Stimulated activated CD4-positive, alpha-beta T cell treated with anti-CD3 and anti-CD28 coated beads, Interleukin-1b, Interleukin-23, amount 100 ng/mL, for 48 hours (primary cell): ENCODE measurements at places on chromosomes 2 and 18.

DNA sequence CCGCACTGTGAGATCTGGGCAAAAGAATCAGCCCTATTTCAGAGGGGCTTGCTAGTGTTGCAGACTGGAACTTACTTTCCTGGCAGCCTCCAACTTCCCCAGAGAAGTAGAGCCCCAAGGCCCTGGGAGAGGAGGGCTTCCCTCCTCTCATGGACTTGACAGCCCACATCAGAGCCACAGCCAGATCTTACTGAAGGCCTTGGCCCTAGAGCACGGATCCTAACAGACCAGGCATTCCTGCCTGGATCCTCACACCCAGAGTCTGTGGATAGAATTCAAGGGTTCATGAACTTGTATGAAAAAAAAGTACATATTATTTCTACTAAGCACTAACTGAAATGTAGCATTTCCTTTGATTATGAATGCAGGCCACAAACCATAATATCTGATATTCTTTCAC, 8.3 kb downstream of the WIPF1 start:
- no peak for DNase-seq

DNA sequence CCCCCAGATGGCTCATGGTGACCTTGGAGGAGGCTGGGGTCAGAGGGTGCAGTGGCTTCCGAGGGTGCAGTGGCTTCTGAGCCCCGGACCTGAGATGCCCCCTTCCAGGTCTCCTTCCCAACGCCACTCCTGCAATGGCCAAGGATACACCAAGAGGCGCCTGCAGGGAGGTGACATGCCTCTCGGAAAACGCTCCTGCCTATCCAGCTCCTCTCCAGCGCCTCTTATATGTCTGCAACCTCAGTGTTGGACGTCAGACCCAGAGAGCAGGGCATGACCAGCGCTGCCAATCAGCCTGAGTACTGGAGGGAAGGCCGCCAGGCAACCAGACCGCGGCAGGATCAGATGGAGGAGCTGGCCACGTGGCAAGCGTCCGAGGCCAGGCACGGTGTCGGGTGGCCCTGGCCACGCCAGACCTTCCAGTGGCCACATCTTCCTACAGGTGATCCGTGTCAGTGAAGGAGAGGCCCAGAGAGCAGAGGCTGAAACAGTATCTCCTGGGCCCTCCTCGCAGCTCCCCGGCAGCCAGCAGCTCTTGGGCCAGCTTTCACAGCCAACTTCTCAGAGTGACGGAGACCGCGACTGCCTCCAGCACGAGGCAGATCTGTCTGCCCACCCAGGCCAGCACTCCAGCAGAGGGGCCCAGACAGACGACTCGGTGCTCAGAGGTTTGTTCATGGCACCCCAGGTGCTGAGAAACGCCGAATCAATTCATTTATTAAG, 199.5 kb upstream of the SALL3 start:
- DNase-seq, result no peak

- peak; percentile 11 for DNase-seq
Measured at GRCh38 chr2:48248251-48248933, 281.6 kb upstream of the STON1 start.

DNA sequence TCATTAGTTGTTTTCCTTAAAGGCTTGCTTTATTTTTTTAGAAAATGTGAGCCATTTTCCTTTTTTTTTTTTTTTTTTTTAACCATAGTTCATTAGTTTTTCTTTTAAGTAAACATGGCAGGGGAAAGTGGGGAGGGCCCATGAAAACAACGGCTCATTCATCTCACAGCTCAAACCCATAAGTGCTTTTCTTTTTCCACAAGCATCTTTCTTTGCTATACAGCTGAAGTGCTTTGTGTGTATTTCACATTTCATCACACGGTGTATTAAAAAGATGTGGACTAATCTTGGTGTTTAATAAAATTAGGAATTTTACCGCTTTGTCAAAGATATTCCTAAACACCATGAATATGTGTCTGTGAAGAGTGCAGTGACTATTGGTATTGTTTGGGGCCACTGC, 41.6 kb downstream of the RHBDD1 start:
- DNase-seq, result no peak

DNA sequence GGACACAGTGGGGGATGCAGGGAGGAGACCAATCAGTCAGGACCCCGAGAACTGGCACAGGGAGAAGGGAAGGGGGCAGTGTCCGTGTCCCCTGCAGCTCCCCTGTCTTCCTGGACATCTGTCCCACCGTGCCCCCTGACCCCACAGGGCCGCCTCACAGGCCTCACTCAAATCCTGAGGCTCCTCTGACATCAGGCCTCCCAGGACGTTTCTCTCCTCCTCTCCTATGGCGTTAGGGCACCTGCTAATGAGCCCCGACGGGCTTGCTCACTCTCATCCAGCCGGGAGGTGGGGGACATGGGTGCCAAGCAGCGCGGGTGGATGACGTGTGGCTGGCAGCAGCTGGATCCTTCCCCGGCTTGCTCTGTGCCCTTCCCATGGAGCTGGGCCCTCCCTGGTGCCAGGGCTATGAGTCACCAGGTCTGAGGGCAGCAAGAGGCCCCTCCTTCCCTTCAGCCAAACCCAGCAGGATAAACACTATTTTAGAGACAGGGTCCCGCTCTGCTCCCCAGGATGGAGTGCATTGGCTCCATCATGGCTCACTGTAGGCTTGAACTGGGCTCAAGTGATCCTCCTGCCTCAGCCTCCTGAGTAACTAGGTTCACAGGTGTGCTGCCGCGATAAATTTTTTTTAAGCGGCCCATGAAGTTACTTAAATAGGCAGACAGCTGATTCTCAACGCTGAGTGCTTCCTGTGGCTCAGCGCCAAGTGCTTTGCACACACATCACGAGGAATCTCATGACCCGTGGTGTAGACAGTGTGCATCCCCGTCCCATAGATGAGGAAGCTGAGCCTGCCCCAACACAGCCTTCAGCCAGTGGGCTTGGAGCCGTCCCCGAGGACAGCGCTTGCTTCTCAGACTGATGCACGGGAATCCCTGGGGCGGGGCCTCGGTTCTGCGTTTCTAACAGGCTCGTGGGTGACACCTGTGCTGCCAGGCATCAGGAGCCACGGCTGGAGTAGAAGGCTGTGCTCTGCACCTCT, 64.5 kb upstream of the HDAC4 start:
- DNase-seq, result no peak

- no peak for DNase-seq
Measured at GRCh38 chr18:80184243-80184772, 63.0 kb downstream of the PARD6G start.

- DNase-seq, result no peak
Measured at GRCh38 chr2:109117780-109118179, 11.2 kb upstream of the SH3RF3 start.

DNA sequence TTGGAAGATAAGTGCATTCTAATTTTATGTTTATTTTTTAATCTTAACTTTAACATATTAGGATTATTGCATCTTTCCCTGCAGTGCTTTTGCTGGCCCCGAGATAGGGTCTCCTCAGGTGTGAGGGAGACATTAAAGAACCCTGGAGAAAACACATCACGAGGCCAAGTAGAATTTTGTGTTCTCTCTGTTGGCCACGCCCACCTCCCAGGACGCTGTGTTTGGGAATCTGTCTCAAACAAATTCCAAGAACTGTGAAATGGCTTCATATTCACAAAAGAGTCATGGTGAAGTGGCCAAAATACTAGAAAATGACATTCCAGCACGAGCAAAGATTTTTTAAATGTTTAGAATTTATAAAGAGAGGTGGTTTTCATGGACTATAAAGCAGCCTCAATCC, 27.3 kb downstream of the RNF144A start:
- no peak for DNase-seq

DNA sequence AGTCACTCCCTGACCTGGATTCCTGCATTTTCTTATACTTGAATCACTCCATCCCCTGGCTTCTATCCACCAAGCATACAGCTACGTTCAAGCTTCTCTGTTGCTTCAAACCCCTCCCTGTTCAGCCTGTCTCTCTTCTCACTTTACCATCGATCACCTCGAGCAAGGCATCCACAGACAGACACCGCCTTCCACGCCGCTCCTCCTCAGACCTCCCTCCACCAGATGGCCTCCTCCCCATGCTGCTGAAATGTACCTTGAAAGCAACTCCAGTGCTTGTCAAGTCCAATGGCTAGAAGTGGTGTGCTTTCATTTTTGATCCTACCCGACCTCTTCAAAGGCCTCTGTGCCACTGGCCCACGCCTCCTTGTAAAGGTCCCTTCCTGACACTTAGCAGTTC, 131.3 kb upstream of the ACAA2 start:
- DNase-seq, result no peak

DNA sequence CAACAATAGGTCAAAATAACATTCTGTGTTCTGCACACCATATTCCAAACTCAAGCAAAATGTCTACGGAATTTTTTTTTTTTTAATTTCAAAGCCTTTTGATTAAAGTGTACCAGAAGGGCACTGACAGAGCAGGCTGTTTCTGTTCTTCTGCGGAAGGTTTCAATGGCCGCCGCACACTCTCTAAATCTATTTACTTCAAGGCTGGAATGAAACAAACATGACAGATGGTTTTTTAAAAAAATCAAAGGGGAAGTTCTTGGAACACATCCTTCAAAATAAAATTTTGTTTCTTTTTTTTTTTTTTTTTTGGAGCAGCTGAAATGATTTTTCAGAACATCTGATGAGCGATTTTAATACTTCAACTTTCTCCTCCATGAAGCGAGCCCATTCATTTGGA, 259.1 kb downstream of the TXNL1 start:
- DNase-seq, result no peak

GRCh38 chr2:101307503-101307902, 998 bp downstream of the RNF149 start:
- peak; percentile 25 for DNase-seq

DNA sequence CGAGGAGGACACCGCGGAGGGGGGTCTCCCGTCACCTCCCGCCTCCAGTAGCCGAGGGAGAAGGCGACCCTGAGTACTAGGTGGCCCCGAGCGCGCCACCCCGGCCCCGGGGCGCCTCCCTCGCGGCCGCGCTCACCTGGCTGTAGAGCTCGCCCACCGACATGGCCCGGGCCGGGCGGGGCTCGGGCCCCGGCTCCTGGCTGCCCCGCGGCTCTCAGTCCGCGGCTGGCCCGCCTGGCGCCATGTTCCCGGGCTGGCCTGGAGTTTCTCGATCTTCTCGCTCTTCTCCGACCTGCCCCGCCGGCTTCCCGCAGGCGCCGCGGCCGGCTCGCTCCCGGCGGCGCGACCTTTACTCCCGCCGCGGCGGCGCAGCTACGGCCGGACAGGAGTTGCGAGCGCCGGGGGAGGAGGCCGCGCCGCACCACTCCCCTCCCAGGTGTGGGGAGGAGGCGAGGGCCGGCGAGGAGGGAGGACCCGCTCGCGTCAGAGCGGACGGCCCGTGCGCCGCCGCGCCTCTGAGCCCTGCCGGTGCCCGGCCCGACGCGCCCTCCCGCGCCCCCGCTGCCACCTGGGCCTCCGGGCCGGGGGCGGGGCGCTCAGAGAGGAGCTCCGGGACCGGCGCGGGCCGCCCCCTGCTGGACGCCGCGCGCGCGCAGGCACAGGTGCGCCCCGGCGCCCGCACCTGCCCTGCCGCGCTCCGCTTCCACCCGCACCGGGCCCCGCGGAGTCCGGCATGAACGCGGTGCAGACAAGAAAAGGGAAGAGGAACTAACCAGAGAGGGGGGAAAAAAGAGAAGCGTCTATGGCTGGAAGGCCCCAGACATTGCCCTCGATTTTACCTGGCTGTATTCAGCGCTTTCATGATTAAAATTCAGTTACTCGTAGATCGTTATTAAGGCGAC, at the start of gene MYO5B:
Gene MYO5B (minus strand): TSS at position 517 of the 902 bp plus-strand sequence. CDS start 354 bp downstream, at position 163.
- DNase-seq, result peak; percentile 38

- no peak for DNase-seq
Measured at GRCh38 chr2:46002507-46002883, 294.7 kb upstream of the EPAS1 start.

DNA sequence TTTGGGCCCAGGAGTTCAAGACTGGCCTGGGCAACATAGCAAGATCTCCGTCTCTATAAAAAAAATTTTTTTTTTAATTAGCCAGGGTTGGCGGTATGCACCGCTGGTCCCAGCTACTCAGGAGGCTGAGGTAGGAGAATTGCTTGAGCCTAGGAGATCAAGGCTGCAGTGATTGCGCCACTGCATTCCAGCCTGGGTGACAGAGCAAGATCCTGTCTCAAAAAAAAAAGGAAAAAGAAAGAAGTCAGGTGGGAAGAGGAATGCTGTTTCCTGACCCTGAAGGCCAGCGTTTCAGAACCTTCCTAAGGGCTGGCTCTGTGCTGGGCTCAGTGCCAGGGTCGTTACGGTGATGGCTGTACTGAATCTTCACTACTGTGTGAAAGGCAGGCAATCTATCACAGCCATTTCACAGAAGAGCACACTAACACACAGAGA, 35.0 kb upstream of the AGAP1 start:
- DNase-seq, result no peak

DNA sequence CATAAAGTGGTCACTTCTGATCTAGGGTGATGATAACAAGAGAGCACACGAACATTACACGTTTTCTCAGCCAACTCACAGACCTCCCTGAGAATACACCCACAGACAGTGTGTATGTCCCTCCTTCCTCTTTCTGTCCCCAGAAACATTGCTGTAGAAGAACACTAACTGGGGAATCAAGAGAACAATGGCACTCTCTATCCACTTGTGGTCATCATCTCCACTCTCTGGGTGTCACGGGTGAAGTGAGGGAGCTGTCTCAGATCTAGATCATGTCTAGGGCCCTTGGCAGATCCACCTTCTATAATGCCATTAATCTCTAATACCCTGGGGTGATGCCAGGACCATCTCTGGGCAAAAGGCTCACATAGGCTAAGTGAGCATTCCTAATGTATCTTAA, 97.9 kb downstream of the DNER start:
- no peak for DNase-seq

- no peak for DNase-seq
Measured at GRCh38 chr2:98572676-98573075, 35.6 kb downstream of the COA5 start.

DNA sequence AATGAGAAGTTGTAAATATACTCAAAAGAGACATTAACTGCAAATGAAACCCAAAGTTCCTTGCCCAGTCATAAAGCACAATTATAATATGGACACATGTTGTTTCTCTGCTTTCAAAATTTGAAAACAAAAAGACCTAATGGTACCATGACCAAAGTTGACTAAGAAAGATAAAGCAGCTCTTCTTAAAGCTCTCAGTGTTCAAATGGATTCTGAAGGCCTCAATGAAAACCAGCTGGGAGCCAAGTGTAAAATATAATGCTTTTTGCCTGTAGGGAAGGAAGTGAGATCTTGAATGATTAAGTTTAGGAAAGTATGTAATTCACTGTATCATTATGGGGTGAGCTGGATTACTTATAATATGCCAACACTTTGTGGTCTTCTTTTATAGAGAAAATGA, 178.6 kb downstream of the SATB2 start:
- DNase-seq, result no peak

DNA sequence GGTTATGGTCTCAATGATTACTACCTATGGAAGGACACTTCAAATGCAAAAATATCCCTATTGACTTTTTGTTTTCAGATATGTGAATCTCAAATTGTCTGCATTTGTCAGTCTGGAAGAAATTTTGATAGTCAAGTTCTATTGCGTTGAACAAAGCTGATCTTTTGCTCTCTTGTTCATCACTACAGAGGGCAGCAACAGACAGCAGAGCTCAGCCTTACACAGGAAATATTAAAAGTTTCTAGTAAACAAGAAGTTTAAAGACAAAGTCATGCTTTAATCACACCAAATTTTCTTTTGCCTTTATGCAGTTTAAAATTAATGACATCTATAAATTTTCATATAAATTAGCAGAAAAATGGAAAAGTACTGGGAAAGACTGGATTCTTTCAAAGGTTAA, 617.5 kb downstream of the NR4A2 start:
- no peak for DNase-seq
